ENCODE measurements at places on chromosomes 5 and 9. TPM values are rescaled to one million over a fixed set of nuclear protein-coding genes. Genes with fewer than 3 reads are reported as not detected.

- DNase-seq: no peak
Measured at GRCh38 chr9:2826291-2826690, 17.6 kb downstream of the PUM3 start.

- no peak for DNase-seq
Measured at GRCh38 chr9:129464972-129465833, 155.7 kb downstream of the C9orf50 start.

- peak; percentile 90 for DNase-seq
Measured at GRCh38 chr5:170278611-170279458, 18.7 kb downstream of the LCP2 start.

- no peak for DNase-seq
Measured at GRCh38 chr5:40630126-40630525, 49.6 kb upstream of the PTGER4 start.

- DNase-seq: no peak
Measured at GRCh38 chr5:112643339-112643971, 94.2 kb upstream of the APC start.

DNA sequence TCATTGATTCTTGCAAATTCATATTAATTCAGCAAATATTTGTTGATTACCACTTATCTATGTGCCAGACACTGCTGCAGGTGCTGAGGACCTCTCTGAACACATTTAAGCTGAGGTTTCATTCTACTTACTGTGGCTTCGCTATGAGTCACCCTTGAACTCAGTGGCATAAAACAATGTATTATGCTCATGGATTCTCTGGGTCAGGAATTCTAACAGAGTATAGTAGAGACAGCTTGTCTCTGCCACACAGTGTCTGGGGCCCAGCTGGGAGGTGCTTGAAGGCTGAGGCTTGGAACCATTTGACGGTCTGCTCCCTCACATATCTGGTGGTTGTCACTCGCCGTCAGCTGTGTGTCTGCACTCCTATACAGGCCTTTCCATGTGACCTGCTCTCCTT lies 124.3 kb upstream of the NR3C1 start:
- no peak for DNase-seq

- DNase-seq: no peak
Measured at GRCh38 chr5:170289121-170289520, 8.5 kb downstream of the LCP2 start.

DNA sequence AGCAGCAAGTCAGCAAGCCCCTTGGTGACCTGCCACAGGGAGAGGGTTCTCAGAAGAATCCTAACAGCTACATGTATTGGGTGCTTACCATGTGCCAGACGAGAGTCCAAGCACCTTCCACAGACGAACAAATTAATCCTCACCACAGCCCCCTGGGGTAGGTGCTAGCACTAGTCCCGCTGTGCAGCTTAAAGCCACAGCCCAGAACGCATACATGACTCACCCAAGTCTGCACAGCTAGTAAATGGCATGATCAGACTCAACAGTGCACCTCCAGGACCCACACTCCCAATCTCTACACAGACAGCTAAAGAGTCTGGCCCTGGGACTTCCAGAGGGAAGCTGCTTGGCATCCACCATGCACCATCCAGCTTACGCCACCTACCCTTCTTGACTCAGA lies 111.5 kb downstream of the PAX5 start:
- no peak for DNase-seq

DNA sequence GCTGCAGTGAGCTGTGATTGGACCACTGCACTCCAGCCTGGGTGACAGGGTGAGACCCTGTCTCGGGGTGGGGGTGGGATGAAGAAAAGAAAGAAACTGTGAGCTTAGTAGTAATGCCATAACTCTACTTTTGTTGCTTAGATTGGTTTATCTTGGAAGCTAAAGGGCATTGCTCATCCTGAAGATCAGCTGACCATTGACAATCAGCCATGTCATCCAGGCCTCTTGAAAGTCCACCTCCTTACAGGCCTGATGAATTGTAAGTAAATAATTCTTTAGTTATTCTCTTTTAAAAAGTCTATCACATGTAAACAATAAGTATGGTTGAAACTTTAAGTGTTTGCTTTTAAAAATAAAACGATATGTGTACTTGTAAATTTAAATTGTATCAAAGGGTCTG lies 11.4 kb downstream of the OCLN start:
- DNase-seq: no peak

DNA sequence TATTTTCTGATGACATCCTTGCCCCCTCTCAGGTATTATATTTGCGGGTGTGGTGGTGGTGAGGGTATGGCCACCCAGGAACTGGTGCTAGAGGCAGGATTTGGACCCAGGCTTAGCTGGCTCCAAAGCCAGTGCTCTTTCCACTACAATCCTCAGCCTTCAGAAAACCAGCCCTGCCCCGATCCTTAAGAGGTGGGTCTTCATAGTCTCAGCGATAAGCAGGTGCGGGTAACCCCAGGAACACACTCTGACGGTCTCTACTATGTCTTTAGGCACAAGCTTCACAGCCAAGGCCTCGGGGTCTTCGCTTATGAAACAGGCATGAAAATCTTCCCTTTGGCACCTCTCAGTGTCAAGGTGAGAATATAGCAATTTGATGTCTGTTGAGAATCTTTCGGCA lies 169.3 kb downstream of the FGF18 start:
- no peak for DNase-seq

- DNase-seq: no peak
Measured at GRCh38 chr5:139475865-139476617, 5.2 kb downstream of the SMIM33 start.

The GLE1 gene
- total RNA-seq: 56.0 TPM

The DRD1 gene
- total RNA-seq: not detected

The AMBP gene
- total RNA-seq: not detected

The TRIM7 gene
- total RNA-seq: 3.9 TPM
